ENCODE measurements at places on chromosomes 7 and 10.

DNA sequence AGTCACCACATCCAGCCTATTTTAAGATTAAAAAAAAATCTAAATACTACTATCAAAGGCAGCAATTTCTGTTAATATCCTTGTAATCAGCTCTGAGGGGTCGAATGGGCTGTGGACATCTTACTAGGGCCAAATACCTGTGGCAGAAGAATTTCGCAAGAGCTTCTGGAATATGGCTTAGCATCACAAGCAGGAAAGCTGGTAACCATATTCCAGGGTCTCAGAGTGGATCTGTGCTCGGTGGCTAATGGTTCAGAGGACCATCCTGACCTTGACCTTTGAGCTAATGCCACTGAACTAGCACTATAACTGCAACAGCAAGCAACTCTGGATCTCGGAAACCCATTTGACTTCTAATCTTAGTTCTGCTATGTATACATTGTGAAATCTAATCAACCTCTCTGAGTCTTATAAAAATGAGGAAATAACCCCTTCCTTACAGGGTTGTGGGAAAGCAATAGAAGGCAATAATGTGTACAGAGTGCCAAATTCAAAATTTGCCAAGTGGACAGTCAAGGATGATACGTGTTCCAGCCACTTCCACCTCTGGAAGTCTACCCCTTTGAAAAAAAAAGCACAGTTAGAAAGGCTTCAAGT lies 65.5 kb downstream of the CYP26A1 start:
- no peak for DNase-seq

GRCh38 chr10:127535802-127536515 lies 13.2 kb upstream of the NPS start:
- no peak for DNase-seq

- DNase-seq, result no peak
Measured at GRCh38 chr10:46554166-46554781, 2.2 kb downstream of the GPRIN2 start.

DNA sequence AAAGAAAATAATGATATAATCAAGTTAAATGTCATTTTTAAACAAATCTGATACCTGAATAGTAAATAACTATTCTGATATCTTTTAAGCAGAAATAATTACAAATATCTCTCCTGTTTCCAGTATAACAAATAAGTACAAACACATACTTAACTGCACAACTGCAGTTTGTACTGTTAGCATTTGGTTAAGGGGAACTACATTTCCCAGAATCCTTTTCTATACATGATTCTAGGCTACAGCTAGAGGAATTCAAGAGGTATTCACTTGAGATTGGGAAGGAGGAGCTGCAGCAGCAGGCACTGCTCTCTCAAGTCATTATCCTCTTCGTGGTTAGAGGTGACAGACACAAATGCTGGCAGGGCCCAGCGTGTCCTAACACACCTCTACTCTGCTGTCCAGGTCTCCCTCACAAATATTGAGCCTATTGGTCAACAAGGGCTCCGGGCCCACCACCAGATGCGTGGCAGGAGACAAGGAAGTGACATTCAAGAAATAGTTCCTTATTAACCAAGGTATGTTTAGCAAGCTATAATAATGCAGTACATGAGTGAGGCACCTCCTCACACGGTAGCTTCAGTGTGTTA lies 255.1 kb upstream of the MKLN1 start:
- DNase-seq, result no peak

DNA sequence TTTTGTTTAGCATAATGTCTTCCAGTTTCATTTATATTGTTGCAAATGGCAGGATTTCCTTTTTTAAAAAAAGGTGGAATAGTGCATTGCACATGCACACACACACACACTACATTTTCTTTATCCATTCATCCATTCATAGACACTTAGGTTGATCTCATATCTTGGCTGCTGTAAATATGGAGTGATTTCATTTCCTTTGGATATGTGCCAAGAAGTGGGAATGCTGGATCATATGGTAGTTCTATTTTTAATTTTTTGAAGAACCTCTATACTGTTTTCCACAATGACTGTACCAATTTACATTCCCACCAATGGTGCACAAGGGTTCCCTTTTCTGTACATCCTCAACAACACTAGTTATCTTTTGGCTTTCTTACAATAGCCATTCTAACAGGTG lies 68.9 kb downstream of the EBLN1 start:
- DNase-seq, result no peak

- DNase-seq, result no peak
Measured at GRCh38 chr10:21230219-21230618, 295.3 kb downstream of the SKIDA1 start.
